ENCODE measurements at places on chromosomes 12 and 14.

DNA sequence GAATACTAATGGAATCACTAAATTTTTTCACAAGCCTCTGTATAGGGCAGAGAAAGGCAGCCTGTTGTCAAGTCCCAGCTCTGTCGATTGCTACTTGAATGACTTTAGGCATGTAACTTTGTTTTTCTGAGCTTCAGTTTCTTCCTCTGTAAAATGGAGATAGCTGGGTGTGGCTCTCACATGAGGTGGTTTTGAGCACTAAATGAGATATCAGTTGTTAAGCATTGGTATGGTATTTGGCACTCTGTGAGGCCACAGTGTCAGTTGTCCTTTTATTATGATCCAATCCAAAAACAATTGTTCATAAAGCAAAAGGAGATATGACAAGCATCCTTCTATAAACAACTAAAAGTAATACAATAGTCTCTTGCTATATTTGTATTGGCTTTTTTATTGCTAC, 120.6 kb downstream of the DUSP6 start:
- no peak for DNase-seq

GRCh38 chr12:20006871-20007730, 361.2 kb upstream of the PDE3A start:
- no peak for DNase-seq

GRCh38 chr12:123094349-123095077, 56.4 kb downstream of the PITPNM2 start:
- no peak for DNase-seq

GRCh38 chr12:120368789-120369602, at the start of gene MSI1:
TSS of gene MSI1 (minus strand) at chr12:120369164. CDS start at chr12:120369091, 73 bp downstream.
- DNase-seq = no peak

GRCh38 chr14:102229739-102230092, 75.2 kb downstream of the MOK start:
- DNase-seq = no peak

GRCh38 chr12:5388581-5389535, 43.0 kb upstream of the NTF3 start:
- no peak for DNase-seq

- no peak for DNase-seq
Measured at GRCh38 chr14:103703433-103704385, 11.5 kb downstream of the XRCC3 start.

DNA sequence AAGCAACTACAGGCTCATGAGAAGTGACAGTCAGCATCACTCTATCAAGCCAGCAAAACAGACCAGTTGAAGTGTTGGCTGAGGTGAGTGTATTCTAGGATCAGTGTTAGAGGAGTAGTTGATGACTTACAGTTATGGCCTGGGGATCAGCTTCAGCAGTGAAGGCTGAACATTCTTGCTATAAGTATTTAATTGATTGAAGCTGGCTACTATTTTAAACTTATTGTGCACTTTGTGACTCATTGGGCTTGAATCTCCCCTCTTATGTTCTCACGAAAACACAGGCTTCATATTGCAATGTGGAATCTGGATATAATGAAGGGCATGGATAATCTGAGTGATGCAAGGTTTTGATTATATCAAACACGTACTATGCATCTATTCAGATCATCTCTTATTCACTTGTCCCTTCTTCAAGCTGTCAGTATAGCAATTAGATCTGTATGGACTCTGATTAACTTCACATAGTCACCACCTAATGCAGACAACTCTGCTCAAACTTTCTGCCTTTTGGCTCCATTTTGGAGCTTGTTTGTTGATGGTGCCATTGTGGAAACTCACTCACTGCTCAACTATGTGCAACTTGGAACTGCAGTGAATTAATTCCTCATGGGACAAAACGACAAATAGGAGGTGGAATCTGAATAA, 309.2 kb downstream of the SLC16A7 start:
- no peak for DNase-seq

Data from CD4-positive, alpha-beta T cell treated with Interleukin-1 beta for 1 hour (primary cell).